ENCODE measurements at places on chromosomes 4 and X.

GRCh38 chrX:56368962-56369361 lies 136.8 kb downstream of the KLF8 start:
- DNase-seq: no peak

DNA sequence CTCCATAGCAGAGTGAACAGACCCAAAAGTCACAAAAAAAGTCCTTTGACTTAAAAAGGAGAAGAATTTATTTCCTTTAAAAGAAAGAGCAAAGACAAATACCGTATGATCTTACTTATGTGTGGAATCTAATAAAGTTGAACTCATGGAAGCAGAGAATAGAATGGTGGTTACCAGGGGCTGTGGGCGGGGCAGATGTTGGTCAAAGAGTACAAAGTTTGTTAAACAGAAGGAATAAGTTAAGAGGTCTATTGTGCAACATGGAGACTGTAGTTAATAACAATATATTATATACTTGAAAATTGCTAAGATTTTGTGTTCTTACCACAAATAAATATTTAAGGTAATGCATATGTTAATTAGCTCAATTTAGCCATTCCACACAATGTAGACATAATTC lies 173.3 kb upstream of the S100G start:
- no peak for DNase-seq

- no peak for DNase-seq
Observed at GRCh38 chr4:2944586-2945526, 18.4 kb downstream of the NOP14 start.

DNA sequence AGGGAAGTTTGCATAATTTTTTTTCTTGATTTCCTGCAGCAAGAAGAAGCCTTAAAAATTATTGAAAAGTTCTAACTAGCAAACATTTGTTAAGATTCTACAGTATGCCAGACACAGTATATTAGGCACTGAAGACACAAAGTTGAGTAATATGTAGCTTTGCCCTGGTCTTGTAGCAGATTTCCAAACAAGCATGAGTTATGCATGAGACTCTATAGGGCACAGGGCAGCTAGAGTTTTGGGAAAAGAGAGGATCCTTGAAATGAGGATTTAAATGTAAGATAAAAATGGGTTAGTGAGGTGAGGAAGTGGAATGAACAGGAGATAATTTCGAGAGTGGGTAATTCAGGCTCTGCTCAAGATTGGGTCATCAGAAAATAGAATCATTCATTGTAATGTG lies 8.6 kb upstream of the GPRIN3 start:
- DNase-seq: no peak

- DNase-seq: no peak
Observed at GRCh38 chrX:121146059-121146628, 98.7 kb downstream of the GLUD2 start.
